Stimulated activated naive B cell treated with anti-CD40 and anti-IgM and Interleukin-4, amounts not matched to agents 10 μg/mL and 1 μg/mL and 100 μg/mL, for 72 hours (primary cell): ENCODE measurements at places on chromosomes 16 and 17.

DNA sequence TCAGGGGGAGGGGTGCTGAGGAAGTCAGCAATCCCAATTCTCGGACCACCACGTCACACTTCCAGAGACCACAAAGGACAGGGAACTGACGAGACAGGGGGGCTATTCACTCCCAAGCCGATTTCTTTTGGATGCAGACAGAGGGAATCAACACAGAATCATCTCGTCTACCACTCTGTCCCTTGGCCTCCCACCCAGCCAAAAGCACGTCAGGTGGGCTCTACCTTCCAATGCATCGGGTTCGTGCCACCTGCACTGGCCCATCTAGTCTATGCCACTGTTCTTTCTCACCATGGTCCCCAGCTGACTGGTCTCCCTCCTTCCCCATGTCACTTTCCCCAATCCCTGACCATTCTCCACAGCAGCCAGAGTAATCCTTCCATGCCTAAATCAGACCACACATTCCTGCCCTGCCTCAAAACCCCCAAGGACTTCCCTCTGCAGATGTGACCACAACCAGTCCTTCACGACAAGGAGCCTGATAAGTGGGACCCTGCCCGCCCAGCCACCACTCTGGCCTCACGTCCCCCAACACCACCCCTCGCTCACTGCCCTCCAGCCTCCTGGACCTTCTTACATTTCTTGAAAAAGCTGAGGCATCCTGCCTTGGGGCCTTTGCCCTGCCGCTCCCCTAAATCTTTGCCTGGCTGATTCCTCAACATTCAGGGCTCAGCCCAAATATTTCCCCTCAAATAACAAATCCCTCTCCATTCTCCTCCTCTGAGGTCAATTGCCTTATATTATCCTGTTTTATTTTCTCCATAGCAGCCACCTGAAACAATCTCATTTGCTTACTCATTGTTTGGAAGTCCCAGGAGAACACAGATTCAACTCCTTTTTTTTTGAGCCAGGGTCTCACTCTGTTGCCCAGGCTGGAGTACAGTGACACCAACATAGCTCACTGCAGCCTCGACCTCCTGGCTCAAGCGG lies 70.4 kb downstream of the IL21R start:
- H3K4me3 ChIP-seq = no peak overlapping the region
- peaks cover 10% of the 10 kb centered on the region for H3K4me1 ChIP-seq
- no peak for DNase-seq
- H3K27ac ChIP-seq = peak overlapping the region; percentile 52
- H3K36me3 ChIP-seq = peaks cover 79% of the 10 kb centered on the region

- no peaks in the 10 kb centered on the region for H3K27me3 ChIP-seq
- peaks cover 17% of the 10 kb centered on the region for H3K36me3 ChIP-seq
- DNase-seq = no peak
- H3K27ac ChIP-seq = peak overlapping the region; percentile 97
Observed at GRCh38 chr17:80264205-80265075, 3.8 kb downstream of the RNF213 start.

GRCh38 chr17:81518113-81518784 lies 5.7 kb upstream of the ACTG1 start:
- peaks cover 17% of the 10 kb centered on the region for H3K36me3 ChIP-seq
- no peaks in the 10 kb centered on the region for H3K27me3 ChIP-seq
- H3K4me1 ChIP-seq = peaks cover 25% of the 10 kb centered on the region
- peak overlapping the region; percentile 97 for H3K4me3 ChIP-seq
- H3K27ac ChIP-seq = peak overlapping the region; percentile 93
- DNase-seq = no peak

- no peak overlapping the region for H3K27ac ChIP-seq
- peaks cover 2% of the 10 kb centered on the region for H3K36me3 ChIP-seq
- H3K4me1 ChIP-seq = peaks cover 2% of the 10 kb centered on the region
- peaks cover 40% of the 10 kb centered on the region for H3K27me3 ChIP-seq
- DNase-seq = no peak
Observed at GRCh38 chr17:44653384-44653783, 2.9 kb upstream of the MEIOC start.

DNA sequence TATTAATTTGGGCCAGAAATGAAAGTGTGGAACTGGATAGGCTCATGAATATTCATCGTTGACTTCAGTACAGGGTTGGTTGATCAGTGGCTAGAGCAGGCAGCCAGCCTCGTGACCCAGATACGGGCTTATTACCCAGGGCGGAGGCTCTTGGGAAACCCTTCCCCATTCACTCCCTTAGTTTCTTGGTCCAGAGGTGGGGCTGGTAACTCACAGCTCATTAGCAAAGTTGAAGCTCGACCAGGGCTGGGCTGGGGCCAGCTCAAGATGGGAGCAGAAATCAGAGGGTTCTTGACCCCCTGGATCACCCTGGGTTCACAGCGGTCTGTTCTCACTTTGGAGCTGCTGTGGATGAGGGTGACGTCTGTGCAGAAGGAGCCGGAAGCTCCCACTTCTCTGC lies 44.6 kb upstream of the GSE1 start:
- no peak for DNase-seq
- peaks cover 6% of the 10 kb centered on the region for H3K36me3 ChIP-seq
- peak overlapping the region; percentile 83 for H3K27ac ChIP-seq
- H3K4me1 ChIP-seq = peaks cover 97% of the 10 kb centered on the region
- no peak overlapping the region for H3K4me3 ChIP-seq

DNA sequence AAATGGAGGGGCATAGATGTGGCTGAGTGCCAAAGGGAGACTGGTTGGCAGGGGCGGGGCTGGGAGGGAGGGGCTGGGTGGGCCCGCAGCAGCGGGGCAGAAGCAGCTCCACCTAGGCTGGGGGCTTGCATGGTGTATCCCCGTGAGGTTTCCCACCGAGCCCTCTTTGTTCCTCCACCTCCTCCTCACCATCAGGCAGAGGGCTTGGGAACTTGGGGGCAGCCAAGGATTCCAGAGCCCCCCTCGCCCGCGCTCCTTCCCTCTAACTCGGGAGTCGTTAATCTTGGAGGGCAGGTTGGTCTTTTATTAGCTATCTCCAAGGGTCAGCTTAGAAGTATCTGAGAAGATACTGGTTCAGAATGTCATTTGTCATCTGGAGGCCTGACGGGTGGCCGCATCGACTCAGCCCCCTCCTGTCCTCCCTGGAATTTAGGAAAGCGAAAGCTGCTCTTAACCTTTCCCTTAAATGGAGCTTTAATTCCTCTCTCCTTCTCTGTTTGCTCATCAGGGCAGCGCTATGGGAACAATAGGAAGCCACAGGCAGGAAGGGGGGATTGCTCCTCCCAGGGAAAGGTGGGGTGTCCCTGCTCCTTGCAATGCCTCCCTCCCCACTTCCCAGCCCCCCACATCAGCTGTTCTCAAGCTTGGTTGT lies 274.3 kb upstream of the XYLT1 start:
- DNase-seq = no peak
- H3K27me3 ChIP-seq = no peaks in the 10 kb centered on the region
- no peaks in the 10 kb centered on the region for H3K4me1 ChIP-seq

DNA sequence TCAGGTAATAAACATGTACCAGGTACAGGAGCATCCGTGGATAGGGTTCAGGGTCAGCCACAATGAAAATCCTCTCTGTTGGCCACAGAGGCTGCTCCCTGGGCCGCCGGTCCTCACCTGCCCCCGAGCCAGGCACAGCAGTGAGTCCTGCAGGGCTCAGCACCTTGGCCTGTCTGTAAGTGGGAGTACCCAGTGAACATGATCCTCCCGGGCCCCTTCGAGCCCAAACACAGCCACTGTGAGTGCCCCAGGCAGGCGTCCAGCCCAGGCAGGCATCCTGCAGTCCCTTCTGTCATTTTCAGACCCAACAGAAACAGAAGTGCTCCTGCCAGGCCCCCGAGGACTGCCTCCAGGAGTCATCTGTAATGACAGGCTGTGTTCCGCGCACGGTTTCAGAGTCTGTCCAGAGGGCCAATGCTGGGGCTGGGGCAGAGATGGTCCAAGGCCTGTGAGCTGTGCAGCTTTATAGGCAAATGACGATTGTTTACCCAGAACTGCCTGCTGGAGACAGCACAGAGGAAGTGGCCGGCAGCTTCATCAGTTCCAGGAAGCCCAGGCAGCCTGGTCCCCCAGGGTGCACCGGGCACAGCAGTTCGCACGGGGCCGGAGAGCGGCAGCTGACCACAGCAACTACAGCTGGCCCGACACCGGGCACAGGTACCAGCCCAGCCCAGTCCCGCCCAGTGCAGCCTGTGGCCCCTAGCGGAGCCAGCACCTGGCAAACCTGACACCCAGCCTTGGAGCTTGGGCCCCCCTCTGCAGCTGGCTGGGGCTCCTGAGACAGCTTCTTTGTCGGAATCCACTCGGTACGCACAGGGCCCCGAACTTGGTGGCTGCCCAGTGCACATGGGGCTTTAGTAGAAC lies 13.2 kb downstream of the SLC7A5 start:
- peaks cover 27% of the 10 kb centered on the region for H3K4me1 ChIP-seq
- no peaks in the 10 kb centered on the region for H3K27me3 ChIP-seq
- H3K4me3 ChIP-seq = peak overlapping the region; percentile 16
- peak; percentile 21 for DNase-seq
- peaks cover 46% of the 10 kb centered on the region for H3K36me3 ChIP-seq
- H3K27ac ChIP-seq = peak overlapping the region; percentile 56

DNA sequence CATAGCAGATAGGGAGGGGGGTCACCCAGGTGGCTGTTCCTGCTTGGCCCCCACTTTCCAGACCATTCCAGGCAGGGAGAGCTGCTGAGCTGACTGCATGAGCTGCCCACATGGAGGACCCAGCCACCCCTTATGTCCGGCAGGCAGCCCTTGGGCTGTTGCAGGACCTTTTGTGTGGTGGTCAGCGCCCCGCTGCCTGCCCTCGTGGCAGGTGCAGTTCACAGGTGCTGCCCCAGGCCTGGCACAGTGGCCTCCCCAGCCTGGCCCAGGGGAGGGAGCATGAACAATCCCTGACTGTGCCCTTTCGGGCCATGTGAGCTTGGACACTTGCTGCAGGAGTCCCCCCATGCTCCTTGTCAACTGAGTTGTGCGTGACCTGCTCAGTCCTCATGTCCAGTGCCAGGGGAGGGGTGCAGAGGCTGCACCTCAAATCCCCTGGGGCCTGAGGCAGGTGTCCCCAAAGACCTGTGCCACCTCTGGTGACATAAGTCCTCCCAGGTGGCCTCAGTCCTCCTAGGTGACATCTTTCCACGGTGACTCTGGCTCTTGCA lies 8.6 kb downstream of the TBC1D26 start:
- no peaks in the 10 kb centered on the region for H3K27me3 ChIP-seq
- no peaks in the 10 kb centered on the region for H3K4me1 ChIP-seq
- no peak overlapping the region for H3K27ac ChIP-seq
- no peak for DNase-seq
- no peak overlapping the region for H3K4me3 ChIP-seq

DNA sequence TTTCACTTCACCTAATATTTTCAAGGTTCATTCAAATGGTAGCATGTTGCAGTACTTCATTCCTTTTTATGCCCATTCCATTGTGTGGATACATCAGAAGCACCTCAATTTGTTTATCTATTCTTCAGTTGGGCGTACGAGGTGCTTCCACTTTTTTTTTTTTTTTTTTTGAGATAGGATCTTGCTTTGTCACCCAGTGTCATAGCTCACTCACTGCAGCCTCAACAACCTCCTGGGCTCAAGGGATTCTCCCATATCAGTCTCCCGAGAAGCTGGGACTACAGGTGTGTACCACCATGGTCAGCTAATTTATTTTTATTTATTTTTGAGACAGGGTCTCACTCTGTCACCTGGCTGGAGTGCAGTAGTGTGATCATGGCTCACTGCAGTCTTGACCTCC lies 22.5 kb upstream of the SPNS3 start:
- H3K27ac ChIP-seq = no peak overlapping the region
- DNase-seq = no peak
- peaks cover 6% of the 10 kb centered on the region for H3K4me1 ChIP-seq
- H3K4me3 ChIP-seq = no peak overlapping the region

DNA sequence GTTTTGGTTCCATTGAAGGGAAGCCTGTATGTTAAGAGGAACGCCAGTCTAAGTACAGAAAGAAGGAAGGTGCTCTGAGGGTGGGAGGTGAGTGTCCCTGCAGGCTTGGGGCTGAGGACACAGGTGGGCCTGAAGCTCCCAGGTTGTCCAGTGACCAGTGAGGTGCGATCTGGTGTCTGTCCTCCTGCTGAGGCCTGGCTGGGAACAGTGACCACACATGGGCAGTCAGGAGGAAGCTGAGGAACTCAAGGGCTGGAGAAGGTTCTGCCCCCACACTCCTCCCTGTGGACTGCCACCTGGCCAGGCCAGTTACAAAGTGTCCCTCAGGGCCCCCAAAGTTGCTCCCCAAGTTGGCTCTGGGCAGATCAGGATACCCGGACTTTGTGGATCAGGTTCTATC lies 102.1 kb downstream of the N4BP1 start:
- DNase-seq = no peak
- H3K4me3 ChIP-seq = no peak overlapping the region
- H3K27ac ChIP-seq = no peak overlapping the region
- H3K36me3 ChIP-seq = peaks cover 7% of the 10 kb centered on the region
- peaks cover under 1% of the 10 kb centered on the region for H3K4me1 ChIP-seq

DNA sequence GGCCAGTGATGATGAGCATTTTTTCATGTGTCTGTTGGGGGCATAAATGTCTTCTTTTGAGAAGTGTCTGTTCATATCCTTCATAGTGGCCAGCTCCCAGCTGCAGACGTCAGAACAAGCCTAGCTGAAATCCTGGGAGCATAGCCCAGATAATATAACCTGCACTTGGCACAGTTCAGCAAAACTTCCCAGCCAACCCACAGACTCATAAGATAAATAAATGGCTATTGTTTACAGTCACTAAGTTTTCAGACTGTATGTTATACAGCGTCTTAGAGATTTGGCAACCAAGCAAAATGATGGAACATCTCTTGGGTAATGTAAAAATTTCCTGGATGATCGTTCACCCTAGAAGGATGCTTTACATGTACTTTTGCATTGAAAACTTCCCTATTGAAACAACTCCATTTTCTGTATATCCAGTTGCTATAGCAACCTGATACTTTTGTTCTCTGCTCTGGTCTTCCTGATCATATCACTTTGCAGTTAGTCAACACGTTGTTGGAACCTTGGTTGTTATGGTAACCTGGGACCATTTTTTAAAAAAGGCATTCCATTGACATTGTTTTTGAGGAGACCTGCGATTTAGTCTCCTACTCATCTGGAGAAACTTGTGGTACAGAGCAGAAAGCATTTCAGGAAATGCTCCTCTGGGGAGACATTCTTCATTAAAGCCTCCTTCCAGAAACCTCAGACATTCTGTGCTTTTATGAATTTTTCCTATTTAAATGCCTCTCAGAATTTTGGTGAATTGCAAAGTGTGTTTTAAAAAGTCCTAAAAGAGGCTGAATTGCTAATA lies 378.7 kb downstream of the HS3ST4 start:
- H3K4me3 ChIP-seq = no peak overlapping the region
- no peaks in the 10 kb centered on the region for H3K4me1 ChIP-seq

- H3K4me1 ChIP-seq = peaks cover 21% of the 10 kb centered on the region
- H3K36me3 ChIP-seq = no peaks in the 10 kb centered on the region
- no peak overlapping the region for H3K27ac ChIP-seq
- no peaks in the 10 kb centered on the region for H3K27me3 ChIP-seq
- H3K4me3 ChIP-seq = peak overlapping the region; percentile 83
Observed at GRCh38 chr17:27893841-27894503, 807 bp upstream of the LYRM9 start.

DNA sequence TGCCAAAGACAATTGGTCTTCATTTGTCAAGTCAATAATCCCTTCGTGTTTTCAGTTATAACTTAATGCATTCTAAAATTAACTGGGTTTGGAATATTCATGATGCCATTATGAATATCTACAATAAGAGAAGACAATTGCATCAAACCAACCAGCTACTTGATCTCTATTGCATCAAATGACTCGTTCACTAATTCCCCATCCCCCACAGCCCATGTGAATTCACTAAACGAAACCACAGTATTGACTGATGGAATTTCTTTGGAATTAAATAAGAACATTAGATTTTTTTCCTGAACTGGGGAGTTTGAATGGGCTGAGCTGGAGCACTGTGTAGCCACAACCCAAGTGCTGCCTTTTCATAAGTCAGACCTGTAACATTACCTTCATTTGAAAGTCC lies 65.3 kb downstream of the HS3ST3B1 start:
- peaks cover 8% of the 10 kb centered on the region for H3K27me3 ChIP-seq
- DNase-seq = no peak
- peaks cover 7% of the 10 kb centered on the region for H3K4me1 ChIP-seq
